ENCODE measurements at places on chromosomes 12 and 14.

- no peak for DNase-seq
Measured at GRCh38 chr12:106759526-106760183, 14.8 kb upstream of the RIC8B start.

DNA sequence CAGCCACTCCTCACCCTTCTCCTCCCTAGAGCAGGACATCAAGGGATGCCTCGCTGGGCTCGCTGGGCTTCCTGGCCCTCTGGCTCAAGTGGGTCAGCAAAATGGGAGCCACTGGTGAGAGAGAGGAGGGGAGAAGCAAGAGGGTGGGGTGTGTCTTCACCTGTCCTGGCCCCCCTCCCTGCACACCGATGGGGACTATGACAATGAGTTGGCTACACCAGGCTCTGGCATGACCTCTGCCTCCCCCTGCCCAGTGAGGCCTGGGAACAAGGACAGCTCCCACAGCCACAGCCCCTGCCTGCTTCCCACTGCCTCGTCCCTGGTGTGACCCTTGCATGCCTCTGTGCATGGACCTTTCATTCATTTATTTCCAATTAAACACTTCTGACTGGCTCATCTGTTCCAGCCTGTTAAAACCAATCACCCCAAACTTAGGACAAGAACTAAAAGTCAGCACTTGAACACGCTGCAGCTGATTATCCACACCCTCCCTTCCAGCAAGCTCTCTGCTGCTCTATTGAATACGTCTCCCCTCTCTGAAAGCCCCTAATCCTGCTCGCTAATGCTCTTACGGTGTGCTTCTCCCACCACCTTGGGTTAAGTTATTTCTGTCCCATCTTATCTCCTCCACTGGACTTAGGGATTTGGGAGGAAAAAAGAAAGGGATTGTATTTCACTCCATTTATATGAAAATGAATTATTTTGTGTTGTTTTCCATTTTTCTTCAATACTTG is 5.8 kb upstream of the PPP2R5C start:
- DNase-seq, result no peak

DNA sequence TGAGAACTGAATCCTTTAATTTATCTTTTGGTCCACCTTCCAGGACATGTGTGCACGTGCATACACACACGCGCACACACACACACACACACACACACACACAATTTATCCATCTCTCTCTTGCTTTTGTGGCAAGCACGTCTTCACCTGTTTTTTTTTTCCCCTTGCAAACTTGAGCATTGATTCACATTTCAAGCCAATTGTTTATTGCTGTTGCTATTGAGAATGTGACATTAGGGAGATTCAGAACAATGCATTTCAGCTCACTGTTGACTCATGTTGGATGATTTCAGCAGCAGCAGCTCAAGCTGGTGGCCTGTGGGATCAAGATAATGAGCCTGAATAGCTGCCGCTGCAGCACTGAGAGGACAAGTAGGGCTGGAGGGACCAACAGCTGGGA is 128.9 kb downstream of the SNAPC1 start:
- no peak for DNase-seq

DNA sequence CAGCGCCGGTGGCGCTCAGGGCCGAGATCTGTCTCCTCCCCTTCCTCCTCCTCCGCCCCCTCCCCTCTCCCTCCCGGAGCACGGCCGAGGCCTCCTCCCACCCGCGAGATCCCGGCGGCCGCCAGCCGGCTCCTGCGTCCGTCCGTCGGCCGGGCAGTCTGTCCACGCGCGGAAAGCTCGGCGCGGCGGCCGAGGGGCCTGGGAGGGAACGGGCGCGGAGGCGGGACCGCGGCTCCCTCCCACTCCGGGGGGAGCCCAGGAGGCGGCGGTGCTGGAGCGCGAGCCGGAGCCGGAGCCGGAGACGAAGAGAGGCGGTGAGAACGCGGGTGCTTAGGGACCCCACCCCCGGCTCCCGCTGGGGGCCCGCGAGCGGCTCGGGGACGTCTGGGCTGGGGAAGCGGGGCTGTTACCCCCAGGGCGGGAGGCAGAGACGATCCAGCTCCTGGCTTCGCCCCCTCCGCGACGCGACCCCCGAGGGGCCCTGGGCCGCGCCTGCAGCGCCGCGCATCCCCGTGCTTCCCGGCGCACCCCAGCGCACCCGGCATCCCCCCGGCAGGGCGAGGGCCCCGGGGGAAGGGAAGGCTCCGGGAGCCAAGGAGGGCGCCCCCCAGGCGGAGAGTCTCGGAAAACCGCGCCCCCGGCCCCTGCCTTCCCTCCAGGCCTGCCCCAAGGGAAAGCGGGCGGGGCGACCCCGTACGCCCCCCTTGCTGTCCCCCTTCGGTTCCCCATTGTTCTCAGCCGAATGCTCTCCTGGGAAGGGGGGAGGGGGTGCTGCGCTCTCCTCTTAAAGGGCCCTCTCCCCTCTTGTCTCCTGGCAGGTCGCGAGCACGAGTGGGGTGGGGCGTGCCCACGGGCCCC is at the start of gene DTX1:
Gene DTX1 (plus strand): TSS at position 100 of the 858 bp plus-strand sequence. CDS start 1,463 bp downstream, outside the sequence.
- peak; percentile 70 for DNase-seq

GRCh38 chr14:97137705-97138104 is 340.5 kb downstream of the VRK1 start:
- no peak for DNase-seq

DNA sequence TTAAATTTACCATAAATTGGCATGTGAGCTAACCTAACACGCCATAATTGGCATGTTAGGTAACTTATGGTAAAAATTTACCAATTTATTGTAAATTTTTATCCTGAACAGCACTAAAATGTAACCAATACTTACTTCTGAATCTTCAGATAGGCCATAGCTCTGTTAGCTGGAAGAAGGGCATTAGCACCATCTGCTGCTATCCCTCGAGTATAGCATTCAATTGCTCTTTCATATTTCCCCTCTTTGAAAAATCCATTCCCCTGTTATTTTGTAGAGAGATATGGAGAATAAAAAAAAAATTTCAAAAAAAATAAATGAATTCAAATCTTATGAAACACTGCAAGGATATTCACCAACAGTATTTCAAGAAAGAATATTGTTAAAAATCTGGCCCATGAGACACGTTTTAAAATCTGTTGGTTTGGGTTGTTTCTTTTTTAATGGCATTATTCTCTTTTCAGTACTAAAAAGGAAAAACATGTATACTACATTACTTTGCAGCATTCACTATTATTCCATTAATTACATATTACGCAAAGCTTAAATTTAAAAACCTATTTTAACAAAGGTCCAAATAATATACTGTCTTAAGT is 19.1 kb downstream of the RPAP3 start:
- peak; percentile 36 for DNase-seq

DNA sequence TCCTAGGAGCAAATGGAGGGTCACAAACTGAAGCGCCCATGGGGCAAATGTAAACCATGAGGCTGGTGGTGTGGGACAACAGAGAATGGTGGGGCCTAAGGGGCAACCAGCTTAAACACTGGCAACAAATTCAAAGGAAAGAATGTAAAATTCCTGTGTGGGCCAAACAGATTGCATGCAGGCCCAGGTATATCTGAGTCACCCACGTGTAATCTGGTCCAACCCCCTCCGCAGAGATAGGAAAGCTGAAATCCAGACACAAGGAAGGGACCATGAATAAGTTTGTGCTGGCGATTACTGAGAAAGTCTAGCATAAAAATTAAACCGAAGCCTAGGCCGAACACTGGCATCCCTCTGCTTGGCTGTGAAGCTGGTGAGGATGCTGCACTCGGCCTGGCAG is 71.6 kb downstream of the ITPK1 start:
- DNase-seq, result no peak

DNA sequence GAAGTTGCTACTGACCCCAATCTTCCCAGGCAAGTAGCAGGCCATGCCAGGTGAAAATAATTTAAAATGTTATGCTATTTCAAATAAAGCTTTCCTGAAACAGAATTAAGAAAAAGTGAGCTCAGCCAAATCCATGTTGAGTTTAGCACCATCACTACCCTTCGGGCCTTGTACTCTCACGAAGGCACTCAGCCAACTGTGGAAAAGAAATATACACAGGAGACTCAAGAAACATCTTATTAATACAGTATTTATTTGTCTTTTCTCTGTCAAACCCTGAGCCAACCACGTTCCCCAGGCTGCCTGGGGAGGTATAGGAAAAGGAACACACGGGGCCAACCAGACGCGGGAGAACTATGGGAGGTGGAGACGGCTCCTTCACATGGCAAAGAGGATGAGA is 10.9 kb downstream of the ATP5MC2 start:
- DNase-seq, result no peak

DNA sequence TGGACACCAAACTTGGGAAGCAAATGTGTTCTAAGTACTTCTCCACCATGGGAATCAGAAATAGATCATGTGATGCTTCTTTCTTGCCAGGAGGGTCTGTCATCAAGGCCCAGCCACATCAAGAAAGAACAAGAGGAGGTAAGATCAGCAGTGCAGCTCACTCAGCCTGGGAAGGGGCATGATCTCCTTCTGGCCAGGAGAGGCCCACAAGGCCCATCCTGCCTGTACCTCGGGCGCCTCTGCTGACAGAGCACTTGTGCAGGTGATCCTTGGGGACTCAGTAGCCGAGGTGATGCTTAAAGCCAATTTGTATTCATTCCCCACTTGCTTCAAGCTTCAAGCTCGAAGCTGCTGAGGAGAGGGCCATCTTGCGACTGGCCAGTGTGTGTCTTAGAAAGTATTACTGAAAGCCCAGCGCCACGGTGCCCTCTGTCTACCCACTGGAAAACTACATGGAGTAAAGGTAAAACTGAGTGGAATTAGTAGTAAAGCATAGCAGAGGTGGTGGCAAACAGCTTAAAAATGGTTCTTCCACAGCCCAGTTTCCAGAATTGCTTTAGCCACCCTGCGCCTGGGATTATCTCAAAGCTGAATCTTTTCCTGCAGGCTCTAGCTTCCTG is 26.2 kb downstream of the RTRAF start:
- no peak for DNase-seq

DNA sequence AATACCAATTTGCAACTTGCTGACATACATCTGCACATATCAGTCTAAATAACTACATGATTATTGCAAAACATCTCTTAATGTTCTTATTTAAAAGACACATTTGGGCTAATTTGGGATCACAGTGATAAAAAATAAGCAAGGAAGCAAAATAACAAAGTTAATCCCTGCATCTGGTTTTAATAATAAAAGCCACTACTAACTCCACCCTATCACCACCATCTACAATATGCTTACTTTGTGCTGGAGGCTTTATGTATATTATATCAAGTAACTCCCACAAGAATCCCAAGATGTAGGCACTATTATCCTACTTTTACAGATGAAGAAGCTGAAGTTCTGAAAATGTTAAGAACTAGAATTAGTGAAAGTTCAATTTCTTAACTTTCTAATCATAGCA is 45.7 kb downstream of the TAOK3 start:
- DNase-seq, result no peak

DNA sequence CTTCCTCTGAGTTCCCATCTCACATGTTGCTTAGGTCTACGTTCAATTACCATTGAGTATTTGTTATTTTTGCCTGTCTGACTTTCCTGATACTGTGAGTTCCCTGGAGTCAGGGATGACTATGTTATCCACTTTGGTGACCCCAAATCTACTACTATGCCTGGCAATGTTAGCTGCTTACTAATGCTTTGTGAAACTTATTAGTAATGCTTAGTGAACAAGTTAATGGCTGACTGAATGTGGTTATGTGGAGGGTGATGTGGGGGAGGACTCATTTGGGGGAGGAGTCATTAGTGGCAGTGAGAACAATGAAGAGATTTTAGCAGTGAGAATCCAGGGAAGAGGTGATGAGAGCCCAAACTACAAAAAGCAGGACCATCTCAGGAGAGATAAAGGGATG is 121.6 kb downstream of the KTN1 start:
- no peak for DNase-seq

DNA sequence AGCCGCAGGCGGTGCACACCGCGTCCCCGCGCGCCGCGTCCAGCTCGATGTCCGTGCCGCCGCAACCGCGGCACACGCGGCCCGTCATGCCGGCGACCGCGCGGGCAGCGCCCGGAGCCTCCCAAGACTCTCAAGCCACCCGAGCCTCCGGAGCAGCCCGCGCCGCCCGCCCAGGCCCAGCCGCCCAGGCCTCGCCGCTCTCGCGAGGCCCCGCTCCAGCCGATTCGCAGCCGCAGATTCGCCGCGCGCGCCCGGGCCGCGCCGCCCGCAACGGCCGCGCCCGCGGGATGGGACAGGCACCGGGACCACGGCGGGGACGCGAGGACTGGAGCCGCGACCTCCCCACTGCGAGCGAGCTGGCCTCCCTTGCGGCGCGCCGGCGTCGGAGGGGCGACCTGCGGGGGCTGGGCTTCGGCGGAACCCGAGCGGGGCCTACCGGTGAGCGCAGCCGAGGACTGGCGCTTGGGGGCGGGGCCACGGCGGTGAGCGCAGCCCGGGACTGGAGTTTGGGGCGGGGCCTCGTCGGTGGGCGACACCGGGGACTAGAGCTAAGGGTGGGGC is at the start of gene BRF1:
Gene BRF1 (minus strand): TSS at position 460 of the 561 bp plus-strand sequence. CDS start 372 bp downstream, at position 88.
- DNase-seq, result peak; percentile 99

GRCh38 chr14:103685276-103686211 is 29.7 kb downstream of the XRCC3 start:
- DNase-seq, result no peak

DNA sequence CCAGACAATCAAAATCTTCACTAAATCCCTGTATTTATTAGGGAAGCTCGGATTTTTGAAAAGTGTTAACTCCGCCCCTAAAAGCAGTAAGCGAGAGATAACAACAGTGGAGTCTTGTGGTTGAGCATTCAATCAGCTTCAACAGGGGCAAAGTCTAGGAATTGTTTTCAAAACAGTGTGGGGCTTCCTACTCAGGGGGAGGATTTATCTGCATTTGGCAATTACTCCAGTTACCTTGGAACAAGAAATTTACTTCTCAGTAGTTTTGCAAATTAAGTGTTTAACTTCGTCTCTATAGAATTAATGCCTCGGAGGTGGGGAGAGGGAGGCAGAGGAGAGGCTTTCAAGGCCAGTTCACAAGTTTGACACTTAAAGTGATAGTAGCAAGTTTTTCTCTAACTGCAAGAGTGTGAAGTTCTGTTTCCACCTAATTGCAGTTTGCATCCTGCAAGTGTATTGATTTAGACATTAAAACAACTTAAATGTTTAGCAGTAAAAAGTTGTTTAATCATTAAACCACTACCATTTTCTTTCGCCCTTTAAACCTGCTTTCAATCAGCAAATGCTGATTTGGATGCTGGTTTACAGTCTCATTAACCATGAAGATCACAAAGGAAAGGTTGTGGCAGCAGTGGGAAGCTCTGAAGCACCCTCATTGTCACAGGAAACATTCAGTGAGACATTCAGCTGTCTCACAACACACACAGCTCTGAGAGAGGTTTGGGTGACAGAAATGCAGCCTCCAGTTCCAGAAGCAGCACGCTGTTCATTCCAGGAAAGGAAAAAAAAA is 102.0 kb downstream of the HMGA2 start:
- DNase-seq, result no peak

DNA sequence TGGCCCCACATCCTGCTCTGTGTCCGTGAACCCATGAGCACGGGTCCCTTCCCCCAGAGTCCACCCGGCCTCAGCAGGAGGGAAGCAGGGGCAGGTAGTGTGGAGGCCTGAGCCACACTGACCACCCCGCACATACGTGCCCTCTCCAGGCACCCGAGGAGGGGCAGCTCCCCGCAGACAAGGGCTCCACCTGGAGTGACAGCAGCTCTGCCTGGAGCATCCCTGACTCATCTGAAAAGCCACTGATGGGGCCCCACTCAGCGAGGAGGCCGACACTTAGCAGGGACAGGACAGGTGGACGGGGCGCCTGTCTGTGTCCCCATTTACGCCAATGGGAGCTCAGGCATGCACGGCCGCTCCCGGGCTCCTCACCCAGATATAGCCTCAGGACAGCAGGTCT is 237.6 kb upstream of the SFSWAP start:
- no peak for DNase-seq

Data from CD4-positive, alpha-beta T cell treated with Interleukin-6 for 4 hours (primary cell).